NCI-H187 (cell line): ENCODE measurements at places on chromosomes 7 and 10.

GRCh38 chr7:136953386-136953785 lies 84.9 kb downstream of the CHRM2 start:
- no peak for DNase-seq

- DNase-seq: no peak
These were observed 115.0 kb downstream of the PLXDC2 start for GRCh38 chr10:19930936-19931893.

DNA sequence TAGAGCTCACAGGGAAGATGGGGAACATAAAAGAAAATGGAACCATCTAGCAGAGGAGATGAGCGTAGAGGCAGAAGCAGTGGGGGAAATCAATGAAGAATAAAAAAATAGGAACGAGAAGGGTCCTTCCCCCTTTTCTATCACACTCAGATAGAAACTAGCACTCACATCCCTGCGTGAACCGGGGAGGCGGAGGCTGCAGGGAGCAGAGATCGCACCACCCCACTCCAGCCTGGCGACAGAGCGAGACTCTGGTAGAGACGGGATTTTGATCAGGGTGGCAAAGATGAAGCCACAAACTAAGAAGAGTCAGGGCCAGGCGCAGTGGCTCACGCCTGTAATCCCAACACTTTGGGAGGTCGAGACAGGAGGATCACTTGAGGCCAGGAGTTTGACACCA lies 64.7 kb upstream of the ECHDC3 start:
- DNase-seq: no peak

GRCh38 chr10:108203905-108204527 lies 1039.5 kb upstream of the SORCS1 start:
- no peak for DNase-seq

DNA sequence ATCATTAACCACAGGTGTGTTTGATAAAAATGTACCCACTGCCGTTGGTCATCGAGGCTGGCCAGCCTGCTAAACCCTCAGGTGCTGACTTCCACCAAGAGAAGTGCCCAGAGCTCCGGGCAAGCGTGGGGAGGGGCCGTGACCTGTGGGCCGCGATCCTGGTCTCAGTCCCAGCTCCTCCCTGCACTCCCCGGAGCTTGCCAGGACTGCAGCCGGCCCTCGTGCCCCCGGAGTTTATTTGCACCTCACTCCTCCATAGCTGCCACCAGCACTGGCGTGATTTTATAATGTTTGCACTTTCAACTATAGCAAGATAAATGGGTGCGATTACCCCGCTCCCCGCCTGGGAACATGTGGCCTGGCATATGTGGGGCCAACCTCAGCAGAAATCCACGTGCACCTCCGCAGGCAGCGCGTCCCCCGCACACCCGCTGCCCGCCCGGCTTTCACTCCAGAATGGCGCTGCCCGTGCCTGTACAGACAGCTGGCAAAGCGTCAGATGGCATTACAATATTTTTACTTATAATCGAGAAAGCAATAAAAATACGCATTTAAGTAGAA lies 30.8 kb downstream of the UNCX start:
- DNase-seq: no peak

GRCh38 chr7:148403466-148403993 lies 187.0 kb upstream of the C7orf33 start:
- no peak for DNase-seq

GRCh38 chr10:55232553-55232952 lies 431.5 kb upstream of the PCDH15 start:
- no peak for DNase-seq

DNA sequence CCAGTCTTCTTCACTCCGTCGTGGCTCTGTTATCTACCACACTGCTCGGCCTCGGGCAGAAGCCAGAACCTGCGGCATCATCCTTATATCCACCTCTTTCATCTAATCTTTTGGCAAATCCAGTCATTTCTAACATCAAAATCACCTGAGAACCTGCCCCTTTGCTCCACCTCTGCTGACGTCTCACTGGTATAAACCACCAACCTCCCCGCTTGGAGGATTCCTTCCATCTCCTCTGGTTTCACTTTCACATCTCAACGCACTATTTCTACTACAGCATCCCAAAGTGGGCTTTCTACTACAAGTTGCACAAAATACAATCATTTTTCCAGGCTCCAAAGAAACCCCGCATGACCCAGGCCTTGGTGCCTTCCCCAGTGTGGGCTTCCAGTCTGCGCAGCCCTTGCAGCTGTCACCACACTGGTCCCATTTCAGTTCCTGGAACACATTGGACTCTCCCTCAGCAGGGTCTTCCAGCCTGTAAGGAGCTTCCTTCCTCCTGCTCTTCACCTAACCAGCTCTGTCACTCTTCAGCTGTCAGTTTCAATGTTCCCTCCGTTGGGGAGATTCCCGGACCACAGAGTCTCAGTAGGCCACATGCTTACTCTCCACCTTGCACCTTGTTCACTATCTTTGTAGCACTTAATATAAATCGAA lies 85.0 kb downstream of the PRKCQ start:
- no peak for DNase-seq

DNA sequence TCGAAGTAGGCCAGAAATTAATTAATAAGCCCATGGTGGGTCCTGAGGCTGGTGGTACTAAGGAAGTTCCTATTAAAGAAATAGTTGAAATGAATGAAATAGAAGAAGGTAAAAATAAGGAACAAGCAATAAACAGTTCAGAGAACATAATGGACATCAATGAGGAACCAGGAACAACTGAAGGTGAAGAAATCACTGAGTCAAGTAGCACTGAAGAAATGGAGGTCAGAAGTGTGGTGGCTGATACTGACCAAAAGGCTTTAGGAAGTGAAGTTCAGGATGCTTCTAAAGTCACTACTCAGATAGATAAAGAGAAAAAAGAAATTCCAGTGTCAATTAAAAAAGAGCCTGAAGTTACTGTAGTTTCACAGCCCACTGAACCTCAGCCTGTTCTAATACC lies 36.0 kb downstream of the SLK start:
- DNase-seq: no peak

GRCh38 chr10:25504306-25504705 lies 329.5 kb downstream of the GPR158 start:
- no peak for DNase-seq

- DNase-seq: no peak
These were observed 19.6 kb upstream of the RET start for GRCh38 chr10:43057231-43057711.

DNA sequence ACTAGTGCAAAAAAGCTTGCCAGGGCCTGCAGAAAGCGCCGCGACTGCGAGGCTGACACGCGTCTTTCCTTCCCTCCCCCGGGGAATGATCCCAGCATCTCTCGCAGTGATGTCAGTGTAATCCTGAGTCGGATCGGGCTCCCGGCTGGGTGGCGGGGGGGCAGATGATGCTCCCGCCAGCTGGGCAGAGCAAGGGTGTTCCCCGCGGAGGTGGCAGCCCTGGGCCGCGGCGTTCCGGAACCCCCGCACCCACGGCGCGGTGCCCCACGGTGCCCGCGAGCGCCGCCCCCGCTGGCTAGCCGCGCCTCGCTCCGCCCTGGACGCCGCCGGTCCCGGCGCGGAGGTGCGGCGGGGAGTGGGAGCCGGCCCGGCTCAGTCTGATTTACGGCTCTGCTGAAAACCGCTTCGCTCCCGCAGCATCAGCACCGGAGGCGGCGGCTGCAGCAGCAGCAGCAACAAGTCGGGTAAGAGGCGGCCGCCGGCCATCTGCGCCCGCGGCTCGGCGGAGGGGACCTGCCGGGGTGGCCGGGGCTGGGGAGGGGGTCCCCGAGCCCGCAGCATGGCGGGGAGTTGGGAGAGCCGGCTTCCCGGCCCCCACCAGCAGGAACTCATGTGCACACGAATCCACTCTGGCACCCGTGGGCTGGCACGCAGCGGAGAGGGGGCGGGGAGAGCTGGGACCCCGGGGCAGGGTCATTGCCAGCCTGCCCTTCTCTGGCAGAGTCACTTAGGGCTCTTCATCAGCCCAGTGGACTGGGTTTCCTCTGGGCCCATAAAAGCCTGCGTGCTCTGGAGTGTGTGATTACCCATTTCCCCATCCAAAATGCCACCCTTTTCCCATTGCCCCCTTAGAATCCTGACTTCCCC lies at the start of gene ZNF365:
Gene ZNF365, plus strand, starts transcription at position 375 of the 867 bp plus-strand sequence. CDS start 1,825 bp downstream, outside the sequence.
- DNase-seq: no peak

DNA sequence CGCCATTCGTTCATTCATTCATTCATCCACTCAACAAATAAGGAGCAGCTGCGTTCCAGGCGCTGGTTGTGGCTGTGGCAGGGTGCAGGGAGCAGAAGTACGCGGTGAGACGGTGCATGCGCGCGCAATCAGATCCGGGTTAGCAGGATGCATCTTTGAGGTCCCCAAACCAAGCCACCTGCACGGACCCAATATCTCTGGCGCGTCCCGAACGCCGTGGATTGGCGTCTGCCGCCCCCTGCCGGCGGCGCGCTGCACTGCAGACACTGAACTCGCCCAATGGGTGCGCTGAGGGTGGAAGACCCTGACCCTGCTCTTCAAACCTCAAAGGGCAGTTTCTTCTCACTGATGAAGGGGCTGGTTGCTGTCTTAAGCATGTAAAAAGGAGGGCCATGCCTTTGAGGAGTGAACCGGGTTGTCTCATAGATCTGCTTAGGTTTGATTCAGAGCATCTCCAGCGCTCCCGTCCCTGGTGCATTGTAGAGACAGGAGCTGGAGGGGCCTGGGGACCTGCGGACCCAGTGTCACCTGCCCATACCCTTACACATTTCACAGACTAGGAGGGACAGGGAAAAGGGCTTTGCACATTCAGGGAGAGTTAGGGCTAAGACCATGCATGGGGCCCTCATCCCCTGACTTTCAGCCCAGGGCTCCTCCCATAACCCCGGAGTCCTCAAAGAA lies 102.5 kb downstream of the RAMP3 start:
- DNase-seq: peak; percentile 17

- DNase-seq: no peak
These were observed 282.0 kb upstream of the FZD1 start for GRCh38 chr7:90982228-90982627.

DNA sequence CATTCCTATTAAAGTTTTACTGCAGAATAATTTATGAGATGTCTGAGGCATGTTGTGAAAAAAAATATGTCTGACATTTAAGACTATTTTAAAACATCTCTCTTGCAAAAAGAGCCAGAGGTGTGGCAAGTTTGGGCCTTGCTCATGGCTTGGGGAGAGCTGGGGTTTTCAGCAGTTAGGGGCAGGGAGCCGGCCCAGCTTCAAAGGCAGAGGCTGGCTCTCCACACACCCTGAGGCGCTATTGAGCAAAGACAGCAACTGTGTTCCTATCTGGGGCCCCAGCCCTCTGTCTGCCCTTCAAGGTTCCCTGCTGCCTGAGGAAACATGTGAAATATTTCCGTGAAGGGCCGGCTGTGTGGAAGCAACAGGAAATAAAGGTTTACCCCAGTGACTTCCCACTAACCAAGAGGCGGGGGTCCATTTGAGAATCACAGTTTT lies 94.0 kb downstream of the SORBS1 start:
- no peak for DNase-seq

- no peak for DNase-seq
These were observed at the start of gene HTR5A for GRCh38 chr7:155069992-155070751. HTR5A (plus strand) TSS chr7:155070324; CDS start chr7:155070900, 576 bp downstream.

DNA sequence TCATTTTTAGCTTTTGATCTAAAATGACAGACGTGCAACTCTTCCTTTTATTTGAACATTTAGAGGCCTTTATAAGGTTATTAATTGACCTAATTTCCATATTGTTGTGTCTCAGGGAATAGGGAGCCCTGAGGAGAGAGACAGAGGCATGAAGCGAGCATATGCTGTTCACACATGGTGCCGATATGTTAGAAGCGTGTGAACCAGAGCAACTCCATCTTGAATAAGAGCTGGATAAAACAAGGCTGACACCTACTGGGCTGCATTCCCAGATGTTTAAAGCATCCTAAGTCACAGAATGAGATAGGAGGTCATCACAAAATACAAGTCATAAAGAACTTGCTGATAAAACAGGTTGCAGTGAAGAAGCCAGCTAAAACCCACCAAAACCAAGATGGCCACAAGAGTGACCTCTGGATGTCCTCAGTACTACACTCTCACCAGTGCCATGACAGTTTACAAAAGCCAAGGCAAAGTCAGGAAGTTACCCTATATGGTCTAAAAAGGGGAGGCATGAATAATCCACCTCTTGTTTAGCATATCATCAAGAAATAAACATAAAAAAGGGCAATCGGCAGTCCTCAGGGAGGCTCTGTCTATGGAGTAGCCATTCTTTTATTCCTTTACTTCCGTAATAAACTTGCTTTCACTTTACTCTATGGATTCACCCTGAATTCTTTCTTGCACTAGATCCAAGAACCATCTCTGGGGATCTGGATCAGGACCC lies 80.1 kb downstream of the SEC61G start:
- no peak for DNase-seq

DNA sequence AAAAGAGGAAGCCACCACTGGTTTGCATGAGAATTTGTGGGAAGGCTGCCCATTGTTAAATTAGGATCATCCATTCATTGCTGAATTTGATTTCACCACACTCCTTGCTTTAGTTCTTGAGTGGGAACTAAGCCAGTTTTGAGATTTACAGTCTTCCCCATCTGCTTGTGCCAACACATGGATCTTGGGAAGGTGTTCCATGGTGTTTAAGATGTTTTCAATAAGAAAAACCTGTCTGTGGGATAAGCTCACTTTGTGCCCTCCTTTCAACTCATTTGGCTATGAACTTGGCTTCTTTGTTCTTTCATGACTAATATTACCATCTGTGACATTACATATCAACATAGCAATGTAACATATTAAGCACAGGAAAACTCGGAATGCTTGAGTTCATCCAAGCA lies 73.2 kb downstream of the INHBA start:
- DNase-seq: no peak

DNA sequence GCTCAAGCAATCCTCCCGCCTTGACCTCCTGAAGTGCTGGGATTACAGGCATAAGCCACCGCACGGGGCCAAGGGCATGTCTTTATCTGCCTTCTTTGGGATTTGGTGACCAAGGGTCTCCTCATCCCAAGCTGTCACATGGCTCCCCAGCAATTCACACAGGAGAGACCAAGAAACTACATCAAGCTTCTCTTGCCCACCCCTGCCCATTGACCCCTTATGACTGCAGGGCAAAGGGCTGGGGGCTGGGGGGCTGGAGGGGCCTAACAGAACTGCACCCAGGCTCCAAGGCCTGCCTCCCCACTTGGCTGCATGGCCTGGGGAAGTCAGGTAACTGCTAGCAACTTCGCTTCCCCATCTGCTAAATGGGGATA lies 137.1 kb downstream of the SH3PXD2A start:
- DNase-seq: no peak

GRCh38 chr7:128831178-128831993 lies 1.2 kb downstream of the FLNC start:
- no peak for DNase-seq

DNA sequence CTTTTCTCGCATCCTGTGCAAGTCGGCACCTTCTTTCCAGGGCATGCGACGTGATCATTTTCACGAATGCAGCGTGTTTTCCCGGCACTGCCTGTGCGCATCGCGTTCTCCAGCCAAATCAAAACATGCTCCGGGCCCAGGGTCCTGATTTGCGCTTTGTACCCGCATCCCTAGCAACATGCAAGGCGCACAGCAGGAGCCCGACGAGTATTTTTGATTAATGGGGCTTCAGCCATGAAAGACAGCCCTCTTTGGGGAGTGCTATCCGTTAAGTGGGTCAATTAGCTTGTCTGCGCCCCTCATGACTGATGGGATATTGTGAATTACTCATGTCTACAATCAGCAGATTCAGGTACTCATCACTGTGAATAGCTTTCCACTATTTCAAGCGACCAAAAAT lies 243.3 kb upstream of the RNF32 start:
- DNase-seq: no peak
